SHP77 treated with DMSO at 0.1 percent for 48 hours (cell line): ENCODE measurements at places on chromosomes 3 and 15.

DNA sequence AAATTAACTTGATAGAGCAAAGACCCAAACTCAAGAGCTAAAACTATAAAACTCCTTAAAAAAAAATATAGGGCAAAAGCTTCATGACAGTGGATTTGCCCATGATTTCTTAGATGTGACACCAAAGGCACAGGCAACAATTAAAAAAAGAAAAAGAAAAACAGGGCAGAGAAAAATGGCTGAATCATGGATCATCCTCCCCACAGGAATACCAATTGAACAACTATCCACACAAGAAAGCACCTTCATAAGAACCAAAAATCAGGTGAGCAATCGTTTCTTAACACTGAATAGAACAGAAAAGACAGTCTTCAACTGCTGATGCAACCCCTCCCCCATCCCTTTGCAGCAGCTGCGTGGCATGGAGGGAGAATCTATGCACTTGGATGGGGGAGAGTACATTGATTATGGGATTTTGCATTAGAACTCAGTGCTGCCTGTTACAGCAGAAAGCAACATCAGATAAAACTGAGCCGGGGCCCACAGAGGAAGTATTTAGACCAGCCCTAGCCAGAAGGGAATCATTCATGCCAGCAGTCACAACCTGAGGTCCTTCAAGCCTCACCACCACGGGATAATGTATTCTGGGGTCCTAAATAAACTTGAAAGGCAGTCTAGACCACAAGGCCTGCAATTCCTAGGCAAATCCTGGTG, 15.7 kb downstream of the C3orf33 start:
- no peak for DNase-seq

DNA sequence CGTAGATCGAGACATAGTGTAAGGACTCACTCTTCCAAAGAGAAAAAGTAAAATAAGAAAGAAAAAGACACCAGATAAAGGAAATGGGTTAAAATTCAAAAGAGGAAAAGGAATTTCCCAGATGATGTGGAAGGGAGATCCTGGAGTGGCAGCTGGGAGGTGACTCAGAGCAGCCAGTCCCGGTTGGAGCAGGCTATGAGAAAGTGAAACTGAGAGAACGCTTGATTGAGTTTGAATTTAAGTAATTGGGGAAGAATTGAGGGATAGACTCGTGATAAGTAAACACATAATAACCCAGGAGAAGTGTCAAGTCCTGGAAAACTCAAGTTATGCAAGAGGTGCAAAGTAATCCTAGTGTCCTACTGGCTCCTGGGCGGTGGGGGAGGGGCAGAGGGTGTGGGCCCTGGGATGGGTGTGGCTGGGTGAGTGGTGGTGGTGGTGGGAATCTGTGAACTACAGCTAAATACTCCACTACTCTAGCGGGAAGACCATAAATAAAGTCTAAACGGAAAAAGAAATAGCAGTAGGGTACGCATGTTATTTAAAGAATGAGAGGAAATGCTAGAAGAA, 1.2 kb downstream of the PRR20G start:
- DNase-seq: no peak

GRCh38 chr15:42143866-42144625, 12.4 kb downstream of the PLA2G4F start:
- no peak for DNase-seq

DNA sequence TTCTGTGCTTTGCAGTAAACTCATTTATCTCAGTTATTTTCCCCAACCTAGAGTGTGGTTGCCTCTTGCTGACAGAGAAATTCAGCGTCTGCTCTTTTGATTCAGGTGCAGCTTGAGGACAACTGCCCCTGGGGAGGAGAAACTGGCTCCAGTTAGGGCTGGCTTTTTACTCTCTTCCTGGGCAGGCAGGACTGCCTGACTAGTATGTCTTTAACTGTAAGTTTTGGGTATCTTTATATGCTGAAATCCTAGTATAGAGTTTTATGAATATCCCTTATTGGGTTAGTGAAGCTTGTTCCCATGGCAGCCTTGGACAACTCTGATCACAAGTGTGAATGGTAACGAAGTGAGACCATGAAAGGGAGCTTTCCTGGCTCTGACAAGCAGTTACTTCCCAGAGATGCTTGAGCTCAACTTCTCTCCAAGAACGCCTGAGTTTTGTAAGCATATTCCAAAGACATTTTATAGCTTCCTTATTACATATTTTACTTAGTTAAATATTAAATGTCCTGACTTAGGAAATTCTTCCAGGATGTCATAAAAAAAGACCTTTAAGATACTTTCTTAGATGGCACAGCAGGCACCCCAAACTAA, 27.1 kb downstream of the CCNB2 start:
- DNase-seq: no peak

DNA sequence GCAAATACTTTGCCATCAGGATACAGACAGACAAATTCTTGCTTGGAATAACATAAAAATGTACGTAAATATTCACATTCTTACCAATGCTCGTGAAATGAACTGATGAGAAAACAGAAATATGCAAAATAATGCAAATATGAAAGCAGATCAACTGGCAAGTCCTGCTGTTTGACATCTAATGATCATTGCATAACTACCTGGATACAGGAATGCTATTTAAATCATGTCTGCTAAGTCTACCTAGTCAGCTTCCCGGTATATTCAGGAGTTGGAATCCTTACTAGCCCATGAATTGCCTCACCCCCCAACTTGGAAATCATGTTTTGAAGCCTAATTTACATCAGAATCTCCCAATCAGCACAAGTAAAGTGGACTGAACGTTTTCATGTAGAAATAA, 230.6 kb downstream of the CHL1 start:
- DNase-seq: no peak

GRCh38 chr3:13616359-13616758, 67.4 kb downstream of the FBLN2 start:
- DNase-seq: no peak

DNA sequence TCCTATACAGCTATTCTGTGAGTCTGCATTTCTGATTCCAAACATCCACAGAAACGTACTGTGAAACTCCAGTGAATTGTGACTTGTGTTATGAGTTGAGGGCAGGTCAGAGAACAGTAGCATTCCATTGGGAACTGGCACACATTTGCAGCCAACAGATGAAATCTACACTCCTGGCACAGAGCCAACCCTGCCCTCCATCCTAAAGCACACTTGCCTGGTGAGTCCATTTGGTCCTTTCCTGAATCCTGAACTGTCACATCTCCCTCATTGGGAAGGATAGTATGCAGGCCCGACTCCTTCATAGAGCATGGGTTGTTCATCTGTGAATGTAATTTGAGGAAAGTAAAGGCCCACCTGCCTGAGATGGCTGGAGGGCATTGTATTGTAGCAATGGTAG, 314.3 kb upstream of the RASGRP1 start:
- no peak for DNase-seq

DNA sequence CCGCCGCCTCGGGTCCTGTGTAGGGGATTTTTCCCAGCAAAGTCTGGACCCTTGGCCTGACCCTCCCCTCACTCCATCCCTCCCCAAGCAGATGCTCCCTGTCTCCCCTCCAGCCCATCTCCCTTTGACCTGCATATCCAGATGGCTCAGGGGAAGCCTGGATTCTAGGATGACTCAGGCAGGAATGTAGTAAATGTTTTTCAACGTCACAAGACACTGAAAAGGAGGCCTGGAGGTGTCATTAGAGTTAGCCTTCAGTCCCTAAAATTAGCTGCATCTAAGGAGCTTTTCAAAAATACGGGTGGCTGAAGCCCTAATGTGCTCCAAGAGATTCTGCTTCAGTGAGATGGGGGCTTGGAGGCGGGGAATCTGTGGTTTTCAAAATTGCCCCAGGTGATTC, 7.2 kb downstream of the ACAN start:
- no peak for DNase-seq

GRCh38 chr15:90987561-90988141, 6.7 kb downstream of the PRC1 start:
- DNase-seq: no peak

GRCh38 chr15:77604973-77605372, 27.7 kb downstream of the LINGO1 start:
- no peak for DNase-seq

DNA sequence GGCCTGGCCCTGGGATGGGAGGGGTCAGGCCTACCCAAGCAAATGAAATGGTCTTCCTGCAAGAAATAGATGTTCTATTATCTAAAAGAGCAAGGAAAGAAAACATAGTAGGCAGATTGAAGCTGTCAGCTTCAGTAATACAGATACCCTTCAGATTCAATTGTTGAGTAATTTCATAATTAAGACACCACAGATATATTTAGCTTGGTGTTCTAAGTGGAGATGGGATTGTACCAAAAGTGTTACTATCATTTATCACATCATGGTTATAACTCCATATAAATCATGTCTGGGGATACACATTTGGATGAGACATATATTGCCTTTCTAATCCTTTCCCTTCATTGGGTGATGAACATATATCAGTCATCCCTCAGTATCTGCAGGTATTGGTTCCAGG, 41.9 kb upstream of the FAH start:
- no peak for DNase-seq

DNA sequence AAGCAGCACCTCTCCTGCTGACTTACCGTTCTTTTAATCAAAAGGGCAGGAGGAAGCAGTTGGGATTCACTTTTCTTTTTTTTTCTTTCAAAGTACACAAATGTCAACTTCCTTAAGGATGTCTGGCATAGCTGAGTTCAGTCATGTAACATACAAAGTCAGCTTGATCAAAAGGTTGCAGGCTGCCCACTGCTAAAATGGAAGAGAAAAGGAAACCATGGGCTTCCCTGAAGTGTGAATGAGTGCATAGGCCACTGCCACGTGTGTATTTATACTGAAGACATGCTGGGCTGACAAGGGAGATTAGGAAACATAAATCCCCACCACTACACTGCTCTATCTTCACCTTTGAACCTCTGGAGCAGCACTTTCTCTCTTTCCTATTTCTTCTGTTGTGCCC, 312.5 kb downstream of the TIGIT start:
- no peak for DNase-seq

GRCh38 chr3:126781889-126782491, 78.0 kb downstream of the CHCHD6 start:
- no peak for DNase-seq

DNA sequence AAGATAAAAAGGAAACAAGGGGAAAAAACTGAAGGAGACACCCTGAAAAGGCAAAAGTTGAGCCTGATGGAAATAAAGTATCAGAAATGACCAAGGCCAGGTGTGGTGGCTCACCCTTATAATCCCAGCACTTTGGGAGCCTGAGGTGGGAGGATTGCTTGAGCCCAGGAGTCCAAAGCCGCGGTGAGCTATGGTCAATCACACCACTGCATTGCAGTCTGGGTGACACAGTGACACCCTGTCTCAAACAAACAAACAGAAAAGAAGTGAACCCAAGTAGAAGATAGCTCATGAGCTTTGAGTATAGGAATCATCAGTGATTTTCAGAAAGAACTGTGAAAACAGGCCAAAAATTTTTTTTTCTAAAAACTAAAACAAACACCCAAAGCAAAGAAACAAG, 26.4 kb upstream of the TBC1D23 start:
- no peak for DNase-seq

GRCh38 chr15:37053166-37053565, 47.2 kb downstream of the MEIS2 start:
- DNase-seq: no peak

GRCh38 chr15:83992324-83993031, 243.1 kb upstream of the GOLGA6L4 start:
- DNase-seq: no peak

DNA sequence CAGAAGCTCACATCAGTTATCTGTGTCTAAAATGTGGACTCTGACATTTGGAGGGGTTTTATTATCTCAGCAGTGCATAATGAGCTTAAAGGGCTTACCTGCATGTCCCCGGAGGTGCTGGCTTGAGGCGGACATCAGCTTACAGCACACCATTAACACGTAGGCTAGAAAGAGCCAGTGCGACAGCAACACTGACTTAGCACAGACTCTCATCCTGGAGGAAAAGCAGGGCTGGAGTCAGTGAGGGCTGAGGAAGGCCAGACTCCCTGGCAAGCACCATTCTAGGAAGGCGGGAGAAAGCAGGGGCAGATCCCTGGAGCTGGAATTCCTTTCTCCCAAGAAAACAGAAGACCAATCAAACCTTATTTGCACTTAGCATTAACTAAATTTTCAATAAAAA, 51.7 kb downstream of the TAFA4 start:
- DNase-seq: no peak

DNA sequence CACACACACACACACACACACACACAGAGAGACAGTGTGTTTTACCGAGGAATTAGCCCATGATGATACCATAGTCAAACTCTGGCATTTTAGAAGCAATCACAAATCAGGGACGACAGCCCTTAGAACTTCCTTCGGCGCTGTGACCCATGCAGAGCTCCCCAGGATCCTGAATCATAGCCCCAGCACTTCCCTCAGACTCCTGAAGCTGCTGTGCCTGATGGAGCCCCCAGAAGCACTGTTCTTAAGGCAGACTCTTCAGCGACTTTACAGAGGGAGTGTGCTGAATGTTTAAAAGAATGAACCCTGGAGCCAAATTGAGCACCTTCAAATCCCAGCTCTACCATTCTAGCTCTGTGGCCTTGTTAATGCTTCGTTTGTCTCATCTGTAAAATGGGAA, 89.3 kb upstream of the LIPC start:
- DNase-seq: no peak

DNA sequence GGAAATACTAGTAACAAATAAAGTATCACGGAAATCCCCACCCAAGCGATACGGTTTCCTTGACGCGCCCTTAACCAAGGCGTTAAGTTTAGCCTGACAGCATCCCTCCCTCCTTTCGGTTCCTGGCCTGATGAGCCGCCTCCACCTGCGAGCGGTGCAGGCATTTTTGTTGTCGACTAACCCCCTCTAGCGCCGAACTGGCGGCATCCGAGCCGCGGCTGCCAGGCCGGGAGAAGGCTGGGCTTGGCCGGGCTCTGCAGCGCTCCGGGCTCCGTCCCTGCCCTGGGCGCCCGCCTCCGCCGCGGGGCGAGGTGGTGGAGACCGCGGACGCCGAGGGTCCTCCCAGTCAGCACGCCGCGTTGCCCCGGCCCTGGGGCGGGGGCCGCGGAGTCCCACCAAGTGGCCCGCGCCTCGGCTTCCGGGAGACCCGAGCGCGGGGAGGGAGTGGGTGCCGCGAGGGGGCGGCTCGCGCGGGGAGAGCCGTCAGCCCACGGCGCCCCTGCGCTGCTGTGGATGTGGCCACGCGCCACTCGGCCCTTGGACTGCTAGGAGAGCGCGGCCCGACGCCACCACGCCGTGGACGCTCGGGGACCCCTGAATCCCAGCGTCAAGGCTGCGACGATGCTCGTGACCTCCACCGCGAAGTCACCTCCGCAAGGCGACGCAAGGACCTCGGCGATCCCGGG, 1.1 kb upstream of the EPHA6 start:
- DNase-seq: peak; percentile 72

GRCh38 chr3:105505170-105505569, 138.5 kb downstream of the ALCAM start:
- DNase-seq: no peak

- no peak for DNase-seq
Observed at GRCh38 chr3:157868196-157868595, 238.0 kb downstream of the SHOX2 start.

DNA sequence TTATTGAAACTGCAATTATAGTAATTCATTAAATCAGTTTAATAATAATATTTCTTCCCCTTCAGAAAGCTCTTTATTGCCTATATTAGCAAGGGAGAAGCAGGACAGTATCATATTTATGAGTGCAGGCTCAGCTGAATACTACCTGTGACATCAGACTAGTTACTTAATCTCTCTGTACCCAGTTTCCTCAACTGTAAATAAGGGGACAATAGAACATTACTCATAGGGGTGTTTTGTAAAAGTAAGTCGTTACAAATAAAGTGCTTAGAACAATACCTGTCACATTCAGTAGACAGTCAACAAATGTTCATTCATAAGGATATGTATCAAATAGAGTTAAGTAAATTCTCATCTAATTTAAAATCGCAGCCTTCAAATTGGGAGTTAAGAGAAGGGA, 12.1 kb upstream of the VPS39 start:
- DNase-seq: no peak
